Caudate nucleus (tissue), 63 donors: ENCODE measurements at places on chromosomes 5 and 9.
A peak's percentile ranks its signal among the peaks of the same experiment; 100 is the strongest.

DNA sequence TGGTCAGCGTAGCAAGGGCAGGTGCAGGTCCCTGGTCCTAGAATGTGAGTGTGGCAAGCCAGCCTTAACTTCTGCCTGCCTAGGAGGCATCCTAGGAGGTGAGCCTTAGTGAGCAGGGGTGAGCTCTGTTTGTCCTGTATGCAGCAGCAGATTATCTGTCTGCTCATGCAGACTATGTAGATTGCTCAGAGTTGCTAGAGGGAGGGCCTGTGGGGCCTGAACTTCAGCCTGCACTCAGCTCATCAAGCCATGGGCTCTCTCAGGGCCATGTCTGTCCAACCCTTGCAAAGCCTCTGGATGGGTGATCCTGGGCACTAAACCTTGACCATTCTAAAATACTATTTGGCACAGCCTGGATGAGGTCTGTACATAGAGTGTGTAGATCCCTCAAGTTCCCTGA is 8.5 kb upstream of the CTSL start:
- DNase-seq: no peak

DNA sequence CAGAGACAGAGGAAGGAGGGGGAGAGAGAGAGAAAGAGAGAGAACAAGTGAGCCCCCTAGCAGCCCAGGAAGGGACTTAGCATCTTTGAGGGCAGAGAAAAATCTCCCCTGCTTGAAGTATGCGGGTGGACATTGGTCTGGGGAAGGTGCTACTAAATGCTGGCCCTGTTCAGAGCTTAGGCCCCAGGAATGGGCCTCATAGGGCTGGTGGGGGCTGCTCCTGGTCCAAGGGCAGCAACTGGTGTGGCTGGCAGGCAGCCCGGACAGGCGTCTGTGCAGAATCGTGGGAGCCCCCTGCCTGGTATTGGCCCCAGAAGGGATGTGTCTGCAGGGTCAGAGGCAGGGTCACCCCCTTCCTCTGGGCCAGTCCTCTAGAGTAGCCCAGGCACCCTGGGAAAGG is 47.8 kb upstream of the SUSD3 start:
- no peak for DNase-seq

DNA sequence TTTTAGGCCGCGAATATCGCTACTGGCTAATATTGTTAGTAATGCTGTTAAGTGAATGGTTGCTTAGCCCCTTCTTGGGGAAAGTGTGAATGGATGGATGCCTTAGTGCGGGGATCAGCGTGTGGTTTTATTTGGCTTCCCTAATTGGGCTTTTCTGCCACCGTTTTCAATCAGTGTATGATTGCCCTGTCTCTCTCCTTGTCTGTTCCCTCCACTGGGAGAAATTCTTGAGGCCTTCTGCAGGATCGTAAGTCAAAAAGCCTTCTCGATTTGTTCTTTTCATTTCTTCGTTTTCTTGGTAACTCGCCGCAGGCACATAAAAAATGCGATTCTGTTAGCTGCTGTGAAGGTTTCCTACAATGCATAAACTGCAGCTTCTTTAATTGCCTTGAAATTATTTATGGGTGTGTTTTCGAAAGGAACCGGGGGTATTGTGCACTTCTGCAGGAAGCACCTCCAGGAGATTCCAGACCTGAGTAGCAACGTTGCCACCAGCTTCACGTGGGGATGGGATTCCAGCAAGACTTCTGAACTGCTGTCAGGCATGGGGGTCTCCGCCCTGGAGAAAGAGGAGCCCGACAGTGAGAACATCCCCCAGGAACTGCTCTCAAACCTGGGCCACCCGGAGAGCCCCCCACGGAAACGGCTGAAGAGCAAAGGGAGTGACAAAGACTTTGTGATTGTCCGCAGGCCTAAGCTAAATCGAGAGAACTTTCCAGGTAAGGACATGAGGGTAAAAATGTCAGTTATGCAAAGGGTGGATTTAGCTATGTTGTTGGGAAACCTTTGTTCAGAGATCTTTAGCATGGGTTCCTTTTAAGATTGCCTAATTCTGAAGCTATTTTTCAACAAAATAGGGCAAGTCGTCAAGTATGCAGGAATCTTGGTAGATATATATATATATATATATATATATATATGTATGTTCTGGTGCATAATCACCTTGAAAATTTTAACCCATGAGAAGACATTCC is 700 bp downstream of the SKP2 start:
- DNase-seq: peak; percentile 6

GRCh38 chr5:141816598-141817399 is 61.4 kb downstream of the PCDH1 start:
- DNase-seq: peak; percentile 14

- DNase-seq: no peak
These were observed 141.5 kb downstream of the GABRG2 start for GRCh38 chr5:162209005-162209605.

- no peak for DNase-seq
These were observed 108.5 kb downstream of the NNT start for GRCh38 chr5:43711496-43711895.

GRCh38 chr5:76256116-76256889 is 146.8 kb upstream of the IQGAP2 start:
- DNase-seq: peak; percentile 70

DNA sequence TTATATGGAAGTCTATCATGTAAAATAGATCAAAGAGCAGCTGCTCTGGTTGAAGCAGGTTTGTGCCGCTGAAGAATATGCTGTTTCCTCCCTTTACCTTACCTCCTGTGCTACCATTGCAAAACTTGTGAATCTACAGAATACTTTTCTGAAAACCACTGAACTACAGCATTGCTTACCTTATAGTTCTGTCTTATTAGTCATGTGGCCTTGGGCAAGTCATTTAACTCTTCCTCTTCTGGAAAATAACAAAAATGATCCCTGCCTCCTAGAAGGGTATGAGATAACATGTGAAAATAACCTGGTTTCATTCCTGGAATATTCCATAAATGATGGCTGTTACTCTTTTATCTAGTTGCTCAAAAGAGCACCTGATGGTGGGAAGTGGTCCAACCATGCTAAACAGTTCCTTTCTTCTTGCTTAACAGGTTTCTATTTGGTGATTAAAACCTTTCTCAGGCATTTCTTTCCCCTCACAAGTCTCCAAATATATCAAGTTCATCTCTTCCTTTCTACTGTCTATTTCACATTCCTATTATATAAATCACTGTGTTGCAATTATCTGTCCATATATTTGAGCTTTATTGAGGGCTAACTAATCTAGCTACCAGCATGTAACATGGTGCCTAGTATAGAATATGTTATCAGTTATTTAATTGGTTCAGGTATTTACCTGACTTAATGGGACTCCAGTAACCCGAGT is 15.0 kb downstream of the TRIM32 start:
- DNase-seq: no peak

DNA sequence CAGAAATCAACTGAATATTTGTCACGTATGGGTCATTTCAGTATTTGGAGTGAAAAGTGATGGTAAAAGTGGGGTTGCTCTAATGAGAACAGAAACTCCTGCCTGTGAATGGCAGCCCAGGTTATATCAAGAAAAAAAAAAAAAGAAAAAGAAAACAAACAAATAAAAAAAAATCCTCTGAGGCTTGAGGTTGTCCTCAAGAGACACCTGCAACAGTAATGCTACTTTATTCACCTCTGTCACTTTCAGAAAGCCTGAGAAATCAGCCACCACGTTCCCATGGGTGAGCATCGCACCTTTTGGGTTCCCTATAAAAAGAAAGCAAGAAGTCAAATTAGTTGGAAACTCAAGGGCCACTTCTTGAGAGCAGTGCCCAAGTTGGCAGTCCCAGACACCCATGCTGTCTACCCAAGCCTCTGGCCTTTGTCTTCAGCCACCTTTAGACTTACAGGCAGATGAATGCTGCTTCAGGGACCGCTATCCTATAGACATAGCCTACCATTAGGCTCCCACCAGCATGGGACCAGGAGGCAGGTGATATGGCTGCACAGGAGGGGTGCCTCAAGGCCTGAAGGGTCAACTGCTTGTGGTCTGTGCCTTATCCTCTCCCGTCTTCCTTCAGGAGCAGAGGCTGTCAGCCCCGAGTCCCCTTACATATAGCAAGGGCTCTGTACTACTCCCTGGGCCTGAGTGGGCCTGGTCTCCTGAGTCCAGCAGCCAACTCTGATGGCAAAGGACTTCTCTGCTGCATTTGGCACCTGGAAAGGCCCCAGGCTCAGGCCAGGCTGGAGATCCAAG is 31.1 kb upstream of the MEIKIN start:
- no peak for DNase-seq

DNA sequence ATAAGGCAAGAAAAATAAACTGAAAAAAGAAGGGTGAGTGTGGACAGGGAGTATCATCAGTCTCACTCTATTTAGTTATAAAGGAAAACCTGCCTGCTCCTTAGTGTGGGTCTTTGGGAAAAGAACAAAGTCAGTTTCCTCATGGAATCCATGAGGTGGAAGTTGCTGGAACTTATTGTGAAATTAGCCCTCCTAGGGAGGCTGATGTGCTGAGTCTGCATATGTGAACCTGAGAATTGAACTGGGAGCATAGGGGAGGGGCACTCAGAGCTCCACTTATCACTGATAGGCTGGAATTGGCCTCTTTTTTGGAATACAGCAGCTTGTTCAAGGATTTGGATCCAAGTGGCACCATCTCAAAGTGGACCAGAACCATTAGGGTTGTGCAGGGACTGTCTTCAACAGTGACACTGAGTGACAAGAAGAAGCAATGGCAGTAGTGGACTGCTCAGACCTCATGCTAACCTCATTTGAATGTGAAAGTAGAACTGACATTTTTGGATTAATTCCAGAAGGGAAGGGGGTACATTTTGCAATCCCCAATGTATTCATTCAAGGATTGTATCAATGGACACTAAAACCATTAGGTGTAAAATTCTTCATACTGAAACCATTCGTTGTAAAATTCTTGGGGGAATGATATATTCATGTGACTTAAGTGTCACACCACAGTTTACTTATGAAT is 103.6 kb upstream of the KLF9 start:
- no peak for DNase-seq

- DNase-seq: no peak
These were observed 104.6 kb upstream of the LRRTM2 start for GRCh38 chr5:138979684-138980280.

GRCh38 chr9:91736898-91737601 is 213.0 kb downstream of the ROR2 start:
- no peak for DNase-seq

- DNase-seq: no peak
These were observed 26.2 kb downstream of the SNX24 start for GRCh38 chr5:122871661-122872060.

DNA sequence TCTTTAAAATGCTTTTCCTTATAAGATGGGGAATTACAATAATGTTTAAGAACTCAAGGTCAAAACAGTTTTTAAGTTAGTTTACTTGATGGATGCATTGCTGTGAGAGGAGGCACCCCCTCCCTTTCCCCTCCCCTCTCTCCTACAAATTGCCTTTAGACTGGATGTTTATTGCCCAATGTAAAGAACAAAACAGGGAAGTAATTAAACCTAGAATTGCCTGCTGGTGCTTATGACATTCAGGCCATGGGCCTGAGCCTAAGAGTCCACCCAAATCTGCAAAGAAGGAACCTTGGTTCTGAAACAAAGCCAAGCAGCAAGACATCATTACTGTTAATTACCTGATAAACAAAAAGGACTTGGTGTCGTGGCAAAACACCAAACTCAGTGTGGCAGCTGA is 630.3 kb downstream of the ISL1 start:
- DNase-seq: no peak

- DNase-seq: no peak
These were observed 29.6 kb downstream of the BICD2 start for GRCh38 chr9:92734931-92735635.

- no peak for DNase-seq
These were observed 213.0 kb downstream of the CRB2 start for GRCh38 chr9:123568691-123569688.

- no peak for DNase-seq
These were observed 158.8 kb downstream of the FGF18 start for GRCh38 chr5:171578049-171578828.

- no peak for DNase-seq
These were observed 5.9 kb downstream of the FKBP15 start for GRCh38 chr9:113215132-113215531.
